ENCODE measurements at places on chromosomes 6 and 20. TPM values are rescaled to one million over a fixed set of nuclear protein-coding genes. Genes with fewer than 3 reads are reported as not detected.

TBX18 gene
- total RNA-seq, result 12.2 TPM

DNA sequence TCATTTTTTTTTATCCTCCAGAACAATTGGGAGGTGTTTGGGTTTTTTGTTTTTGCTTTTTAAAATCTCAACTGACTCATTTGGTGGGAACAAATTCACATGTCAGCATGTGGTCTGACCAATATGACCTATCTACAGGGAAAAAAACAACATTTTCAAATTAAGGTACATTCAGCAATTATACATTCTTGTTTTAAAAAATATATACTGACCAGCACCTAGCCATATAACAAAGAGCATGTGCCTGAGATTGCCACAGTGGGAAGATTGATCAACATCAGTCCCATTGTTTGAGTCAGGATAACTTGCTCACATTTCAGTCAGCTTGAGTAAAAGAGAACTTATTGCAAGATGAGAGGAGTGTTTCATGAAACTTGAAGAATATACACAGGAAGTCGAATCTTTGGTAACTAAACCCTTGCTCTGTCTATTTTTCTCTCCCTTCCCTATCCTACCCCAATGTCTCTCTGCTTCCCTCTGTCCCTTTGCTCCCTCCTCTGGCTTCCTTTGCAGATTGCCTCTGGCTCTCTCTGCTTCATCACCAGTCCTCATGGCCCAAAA is 163.2 kb upstream of the TAB2 start:
- DNase-seq, result no peak

DNA sequence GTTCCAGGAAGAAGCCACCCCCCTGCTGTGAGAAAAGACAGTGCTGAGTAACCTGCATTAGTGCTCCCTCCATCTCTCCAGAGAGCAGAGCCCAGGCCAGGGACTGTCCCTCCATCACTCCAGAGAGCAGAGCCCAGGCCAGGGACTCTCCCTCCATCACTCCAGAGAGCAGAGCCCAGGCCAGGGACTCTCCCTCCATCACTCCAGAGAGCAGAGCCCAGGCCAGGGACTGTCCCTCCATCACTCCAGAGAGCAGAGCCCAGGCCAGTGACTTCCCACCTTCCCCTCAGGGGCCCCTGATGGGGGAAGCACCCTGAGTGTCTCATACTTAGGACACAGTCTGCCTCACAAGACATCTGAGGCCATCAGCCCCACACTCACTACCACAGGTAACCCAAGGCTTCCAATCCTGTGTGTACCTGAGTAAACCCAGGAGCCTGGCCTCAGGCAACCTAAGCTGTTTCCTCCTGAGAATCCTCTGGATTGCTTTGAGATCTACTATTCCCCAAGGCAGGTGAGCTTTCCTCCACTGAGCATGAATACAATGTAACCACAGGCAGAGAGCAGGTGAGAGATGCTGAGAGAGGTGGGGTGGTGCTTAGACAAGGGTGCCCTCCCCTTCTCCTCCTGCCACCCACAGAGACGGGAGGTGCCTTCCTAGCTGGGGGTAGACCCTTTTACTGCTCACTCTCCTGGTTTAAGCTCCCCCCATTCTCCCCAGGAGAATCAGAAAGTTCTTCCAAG is 4.9 kb downstream of the TBXT start:
- no peak for DNase-seq

XKR7 gene
- total RNA-seq, result 0.36 TPM

OTOR gene
- not detected for total RNA-seq

SRPK1 gene
- 58.6 TPM for total RNA-seq

CAGE1 gene
- 0.30 TPM for total RNA-seq

DNA sequence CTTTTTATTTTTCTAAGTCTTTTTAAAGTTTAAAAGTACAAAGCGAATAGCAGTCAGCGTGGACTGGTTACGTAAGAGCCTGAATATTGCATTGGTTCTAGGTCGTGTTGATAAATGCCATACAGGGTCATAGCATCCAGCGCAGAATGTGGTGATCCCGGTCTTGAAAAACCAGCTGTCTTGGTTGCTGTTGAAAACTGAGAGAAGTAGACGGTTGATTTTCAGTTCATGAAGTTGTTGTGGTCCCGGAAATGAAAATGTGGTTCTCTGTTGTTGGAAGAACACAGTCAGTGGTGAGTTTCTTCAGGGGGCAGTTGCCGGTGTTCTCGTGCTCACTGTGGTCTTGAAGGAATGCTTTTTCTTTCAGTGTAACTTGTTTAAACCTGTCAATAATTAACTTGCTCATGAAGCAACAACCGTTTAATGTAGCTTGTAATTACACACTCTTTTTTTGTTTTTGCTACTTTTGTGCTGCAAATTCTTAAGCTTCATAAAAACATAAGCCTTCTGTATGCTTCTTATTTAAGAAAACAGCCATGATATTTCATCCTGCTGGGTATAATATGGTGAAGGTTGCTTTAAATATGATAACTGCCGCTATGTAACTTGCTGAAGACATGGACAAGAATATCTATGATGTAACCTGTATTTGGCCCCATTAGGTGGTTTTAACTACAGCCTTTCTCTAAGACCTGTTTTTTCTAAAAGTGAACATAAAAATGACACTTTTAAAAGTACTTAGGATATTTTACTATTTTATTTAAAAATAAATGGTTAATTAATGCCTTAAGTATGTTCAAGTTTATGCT is 64.8 kb upstream of the KIF25 start:
- no peak for DNase-seq
